PC-3 (cell line): ENCODE measurements at places on chromosomes 3 and 15. TPM values are rescaled to one million over a fixed set of nuclear protein-coding genes. Genes with fewer than 3 reads are reported as not detected.

- H3K4me1 ChIP-seq = peaks cover 46% of the 10 kb centered on the region
- no peaks in the 10 kb centered on the region for H3K27me3 ChIP-seq
- H3K27ac ChIP-seq = peak overlapping the region; percentile 65
- no peaks in the 10 kb centered on the region for H3K36me3 ChIP-seq
- peak overlapping the region; percentile 72 for H3K4me3 ChIP-seq
Measured at GRCh38 chr15:69463182-69463756, 10.7 kb downstream of the RPLP1 start.

DNA sequence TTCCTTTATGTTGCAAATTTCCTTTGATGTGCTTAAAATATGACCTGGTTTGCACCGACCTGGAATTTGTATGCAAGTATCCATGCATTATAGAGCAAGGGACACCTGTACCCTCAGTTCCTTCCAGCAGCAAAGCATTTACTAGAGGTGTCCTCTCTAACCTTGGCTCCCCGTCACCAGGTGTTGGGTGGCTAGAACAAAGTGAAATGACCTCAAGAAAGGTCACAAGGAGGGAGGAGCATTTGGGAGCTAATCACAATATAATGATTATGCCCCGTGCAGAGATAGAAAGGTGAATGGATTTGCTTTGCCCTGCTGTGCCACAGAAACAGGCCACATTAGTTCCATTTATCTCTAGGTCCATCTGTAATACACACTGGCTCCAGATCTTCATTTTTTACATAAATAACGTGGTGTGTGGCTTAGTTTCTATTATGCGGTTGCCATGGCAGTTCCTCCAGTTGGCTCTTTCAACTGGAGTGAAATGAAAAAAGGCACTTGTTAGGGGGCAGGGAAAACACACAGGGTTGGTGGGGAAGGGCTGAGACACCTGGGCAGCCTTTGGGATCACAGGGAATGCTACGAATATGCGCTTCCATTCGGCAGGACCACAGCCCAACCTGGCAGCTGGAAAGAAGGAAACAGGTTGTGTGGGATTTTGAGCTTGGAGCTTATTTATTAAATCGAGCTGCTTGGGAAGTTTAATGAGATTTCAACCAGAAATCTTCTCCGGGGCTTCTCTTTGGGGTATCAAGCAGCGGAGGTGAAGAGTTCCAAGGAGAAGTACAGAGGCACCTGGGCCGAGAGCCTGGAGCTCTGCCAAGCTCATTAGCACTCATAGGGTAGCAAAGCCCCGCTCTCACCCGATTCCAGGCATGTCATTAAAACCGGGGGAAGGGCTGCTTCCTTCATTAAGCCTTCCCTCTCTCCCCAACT lies 233.5 kb upstream of the ST8SIA2 start:
- no peaks in the 10 kb centered on the region for H3K36me3 ChIP-seq
- no peak overlapping the region for H3K4me3 ChIP-seq
- no peak for DNase-seq
- 0 out of 2 replicates have a peak, but pooled peaks cover 3% of the 10 kb centered on the region for H3K27me3 ChIP-seq
- no peaks in the 10 kb centered on the region for H3K4me1 ChIP-seq

- peak; percentile 18 for DNase-seq
- H3K27ac ChIP-seq = no peak overlapping the region
- H3K4me1 ChIP-seq = no peaks in the 10 kb centered on the region
- H3K27me3 ChIP-seq = peaks cover 85% of the 10 kb centered on the region
- H3K36me3 ChIP-seq = no peaks in the 10 kb centered on the region
Measured at GRCh38 chr3:118984699-118985098, 49.9 kb downstream of the IGSF11 start.

DNA sequence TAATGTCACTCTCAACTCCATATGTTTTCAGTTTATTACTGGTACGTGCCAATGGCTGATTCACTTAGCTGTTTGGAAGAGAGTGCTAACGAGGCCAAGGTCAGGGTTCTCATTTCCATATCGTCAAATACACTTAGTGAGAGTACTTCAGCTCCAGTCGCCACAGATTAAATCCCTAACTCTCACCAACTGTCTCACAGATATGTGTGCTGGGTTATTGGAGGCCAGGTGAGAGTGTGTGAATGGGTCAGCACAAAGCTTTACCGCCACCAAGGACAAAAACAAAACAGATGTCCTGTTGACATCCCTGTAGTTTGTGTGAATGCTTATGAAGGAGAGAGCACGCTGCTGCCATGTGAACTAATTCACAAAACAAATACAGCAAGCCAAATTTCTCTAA lies 133.5 kb upstream of the TBL1XR1 start:
- no peaks in the 10 kb centered on the region for H3K36me3 ChIP-seq
- DNase-seq = no peak
- H3K4me1 ChIP-seq = peaks cover 5% of the 10 kb centered on the region

GOLGA8T gene
- total RNA-seq = 0.15 TPM in 1 of 2 replicates, not detected in the other

- H3K4me1 ChIP-seq = peaks cover 41% of the 10 kb centered on the region
- no peaks in the 10 kb centered on the region for H3K36me3 ChIP-seq
- peak; percentile 89 for DNase-seq
- peak within 1 kb of the TSS; percentile 84 for H3K4me3 ChIP-seq
Measured at GRCh38 chr15:90101969-90102890, at the start of gene IDH2. Gene IDH2, minus strand, starts transcription at chr15:90102468. Its CDS starts 78 bp downstream, at chr15:90102390.

GATM gene
- total RNA-seq = 0.86 and 0.87 TPM in 2 replicates

CTXND1 gene
- total RNA-seq = not detected in 2 replicates

DNA sequence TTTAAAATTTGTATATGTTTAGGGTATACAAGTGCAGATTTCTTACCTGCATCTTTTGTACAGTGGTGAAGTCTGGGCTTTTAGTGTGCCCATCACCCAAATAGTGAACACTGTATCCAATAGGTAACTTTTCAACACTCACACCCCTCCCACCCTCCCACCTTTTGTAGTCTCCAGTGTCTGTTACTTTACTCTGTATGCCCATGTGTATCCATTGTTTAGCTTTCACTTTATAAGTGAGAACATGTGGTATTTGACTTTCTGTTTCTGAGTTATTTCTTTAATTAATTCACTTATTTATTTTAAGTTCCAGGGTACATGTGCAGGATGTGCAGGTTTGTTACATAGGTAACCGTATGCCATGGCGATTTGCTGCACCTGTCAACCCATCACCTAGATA lies 124.8 kb upstream of the NEO1 start:
- H3K4me1 ChIP-seq = no peaks in the 10 kb centered on the region
- no peak overlapping the region for H3K4me3 ChIP-seq
- no peak for DNase-seq

GRCh38 chr3:195697582-195698324 lies 23.0 kb upstream of the MUC20 start:
- DNase-seq = peak; percentile 55
- H3K4me3 ChIP-seq = no peak overlapping the region
- H3K27ac ChIP-seq = no peak overlapping the region
- H3K36me3 ChIP-seq = peaks cover 4% of the 10 kb centered on the region; the same call in 1 of the 2 replicates
- no peaks in the 10 kb centered on the region for H3K27me3 ChIP-seq

DNA sequence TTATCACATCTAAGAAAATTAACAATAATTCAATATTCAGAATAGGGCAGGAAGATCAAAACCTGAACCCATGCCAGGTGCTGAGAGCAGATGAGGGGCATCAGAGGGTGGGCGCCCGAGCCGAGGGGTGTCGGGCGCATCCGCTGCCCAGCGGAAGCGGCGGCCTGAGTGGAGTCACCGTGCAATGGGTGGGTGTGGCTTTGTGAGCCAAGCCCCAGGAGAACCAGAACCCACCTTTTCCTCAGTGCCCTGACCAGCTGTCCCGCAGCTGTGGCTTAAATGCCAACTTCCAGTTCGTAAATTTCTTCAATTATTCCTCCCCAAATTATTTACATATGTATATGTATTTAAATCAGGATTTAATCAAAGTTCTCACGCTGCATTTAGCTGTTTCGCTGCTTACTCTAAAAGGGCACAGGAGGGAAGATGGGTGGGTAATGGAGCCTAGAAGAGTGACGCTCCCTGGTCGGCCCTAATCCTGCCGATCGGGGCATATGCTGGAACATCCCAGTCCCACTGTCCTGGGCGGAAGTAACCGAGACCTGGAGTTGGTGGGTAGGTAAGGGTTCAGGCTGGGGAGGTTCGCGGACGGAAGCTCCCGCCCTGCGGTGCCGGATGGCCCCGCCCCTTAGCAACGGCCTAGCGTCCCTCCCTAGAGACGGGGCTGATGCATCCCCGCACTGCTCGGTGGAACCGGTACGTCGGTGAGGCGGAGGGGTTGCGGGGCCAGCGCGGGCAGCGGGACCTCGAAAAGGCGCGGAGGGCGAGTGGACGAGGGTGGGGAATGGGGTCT lies 1.3 kb downstream of the DNAH1 start:
- no peak overlapping the region for H3K27ac ChIP-seq
- H3K36me3 ChIP-seq = no peaks in the 10 kb centered on the region
- DNase-seq = no peak
- peaks cover 10% of the 10 kb centered on the region for H3K4me1 ChIP-seq
- H3K27me3 ChIP-seq = no peaks in the 10 kb centered on the region

DNA sequence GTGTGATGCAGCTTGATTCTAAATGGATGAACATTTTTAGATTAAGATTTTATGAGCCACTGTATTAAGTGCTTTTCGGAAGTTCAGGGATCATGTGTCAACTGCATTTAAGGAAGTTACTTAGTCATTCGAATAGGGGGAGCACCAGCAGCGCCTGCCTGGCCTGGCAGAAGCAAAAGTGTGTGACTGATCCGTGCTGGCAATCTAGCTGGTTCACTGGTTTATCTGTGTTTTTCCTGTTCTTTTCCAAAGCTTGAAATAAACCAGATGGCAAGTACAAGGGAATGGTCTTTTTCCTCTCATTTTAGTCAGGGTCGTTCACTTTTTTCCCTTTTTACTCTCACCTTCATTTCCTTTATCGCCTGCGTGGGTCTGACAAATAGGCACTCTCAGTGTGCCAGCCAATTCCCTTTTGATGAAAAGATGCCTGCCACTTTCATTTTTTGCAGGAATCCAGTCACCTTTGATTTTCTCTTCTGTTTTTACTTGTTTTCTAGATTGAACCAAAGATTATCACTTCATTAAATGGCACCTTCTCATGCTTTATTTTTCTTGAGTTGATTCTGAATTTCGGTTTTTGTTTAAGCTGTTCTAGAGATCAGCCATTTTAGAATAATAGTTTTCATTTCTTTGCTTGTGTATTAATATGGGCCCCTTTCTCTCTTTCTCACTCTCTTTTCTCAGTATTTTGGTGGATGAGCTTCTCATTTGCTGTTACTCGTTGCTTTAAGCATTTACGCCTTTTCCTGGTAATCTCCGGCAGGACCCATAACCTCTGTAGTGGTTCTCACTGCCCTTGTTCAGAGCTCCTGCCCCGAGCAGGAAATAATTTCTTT lies 2.8 kb downstream of the ABHD2 start:
- H3K4me1 ChIP-seq = peaks cover 52% of the 10 kb centered on the region
- H3K36me3 ChIP-seq = no peaks in the 10 kb centered on the region
- H3K4me3 ChIP-seq = peak overlapping the region; percentile 63
- no peaks in the 10 kb centered on the region for H3K27me3 ChIP-seq

ROPN1 gene
- total RNA-seq = not detected in 2 replicates

GRCh38 chr3:76432396-76432795 lies 607.5 kb upstream of the ROBO2 start:
- H3K27me3 ChIP-seq = no peaks in the 10 kb centered on the region; the same call in 1 of the 2 replicates
- no peak for DNase-seq
- H3K36me3 ChIP-seq = no peaks in the 10 kb centered on the region
- no peak overlapping the region for H3K27ac ChIP-seq
- H3K4me3 ChIP-seq = no peak overlapping the region

GRCh38 chr15:64247906-64248541 lies 85.2 kb upstream of the PPIB start:
- DNase-seq = peak; percentile 87
- H3K27ac ChIP-seq = peak overlapping the region; percentile 95
- H3K4me3 ChIP-seq = peak overlapping the region; percentile 49; the same call in 1 of the 2 replicates
- H3K27me3 ChIP-seq = no peaks in the 10 kb centered on the region

TMCO5A gene
- total RNA-seq = not detected in 2 replicates

MGA gene
- total RNA-seq = 19.0 and 21.2 TPM in 2 replicates

CCR8 gene
- not detected in 2 replicates for total RNA-seq

DNA sequence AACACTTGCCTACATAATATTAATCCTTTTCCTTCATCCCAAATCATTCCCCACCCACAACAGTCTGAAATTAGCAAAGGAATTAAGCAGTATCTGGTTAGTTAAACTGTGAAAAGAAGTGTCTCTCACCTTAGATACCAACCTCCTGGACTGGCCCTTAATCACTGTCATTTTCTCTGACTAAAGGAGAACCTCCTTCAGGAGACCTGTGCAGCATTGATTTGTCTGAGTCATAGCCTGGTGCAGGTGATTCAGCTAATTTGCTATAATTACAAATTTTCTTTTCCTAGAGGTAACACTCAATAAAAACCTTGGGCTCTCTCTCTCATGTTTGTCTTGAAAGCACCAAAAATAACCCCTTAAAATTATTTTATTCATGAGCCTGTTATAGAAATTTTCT lies 279.8 kb upstream of the SEMA6D start:
- no peaks in the 10 kb centered on the region for H3K36me3 ChIP-seq
- no peaks in the 10 kb centered on the region for H3K27me3 ChIP-seq
- peaks cover 39% of the 10 kb centered on the region for H3K4me1 ChIP-seq
- peak overlapping the region; percentile 75 for H3K27ac ChIP-seq
- no peak overlapping the region for H3K4me3 ChIP-seq

- H3K27ac ChIP-seq = no peak overlapping the region
- no peak for DNase-seq
- H3K4me1 ChIP-seq = no peaks in the 10 kb centered on the region
- peaks cover 8% of the 10 kb centered on the region; the same call in 1 of the 2 replicates for H3K36me3 ChIP-seq
- no peak overlapping the region for H3K4me3 ChIP-seq
Measured at GRCh38 chr3:152038490-152038889, 165.0 kb downstream of the SUCNR1 start.
